ENCODE measurements at places on chromosomes 3 and 15. TPM values are rescaled to one million over a fixed set of nuclear protein-coding genes. Genes with fewer than 3 reads are reported as not detected.

ABI3BP gene
- total RNA-seq: not detected

- peaks cover 12% of the 10 kb centered on the region for H3K36me3 ChIP-seq
- H3K27ac ChIP-seq: no peak overlapping the region
- no peaks in the 10 kb centered on the region for H3K4me1 ChIP-seq
- no peak for DNase-seq
- no peaks in the 10 kb centered on the region for H3K27me3 ChIP-seq
- H3K4me3 ChIP-seq: no peak overlapping the region
Observed at GRCh38 chr3:24129549-24129948, 184.5 kb downstream of the NR1D2 start.

DNA sequence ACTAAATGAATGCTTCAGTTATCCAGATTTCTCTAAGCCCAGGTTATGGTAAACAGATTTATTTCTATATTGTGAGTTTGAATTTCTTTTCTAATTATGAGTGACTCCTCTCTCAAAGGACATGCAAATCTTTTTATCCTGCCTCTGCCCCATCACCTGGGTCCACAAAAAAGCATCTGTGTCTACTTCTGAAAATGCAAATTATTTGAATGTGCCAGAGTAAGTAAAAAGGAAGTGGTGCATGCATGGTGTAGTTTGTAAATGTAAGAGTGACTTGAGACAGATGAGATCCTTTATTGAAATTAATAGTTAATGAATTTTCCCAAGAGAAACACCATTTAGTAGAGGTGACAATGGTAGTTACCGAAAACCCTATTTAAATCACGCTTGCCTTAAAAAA lies 26.9 kb downstream of the MCTP2 start:
- no peak for DNase-seq
- no peak overlapping the region for H3K4me3 ChIP-seq
- H3K4me1 ChIP-seq: no peaks in the 10 kb centered on the region
- no peaks in the 10 kb centered on the region for H3K36me3 ChIP-seq
- H3K27ac ChIP-seq: no peak overlapping the region

CCPG1 gene
- total RNA-seq: 24.3 TPM

CD86 gene
- total RNA-seq: not detected

Measured in progenitor cell of endocrine pancreas (in vitro differentiated cells).